ENCODE measurements at places on chromosomes 12 and 14.

GRCh38 chr12:130990034-130990433, 36.3 kb downstream of the ADGRD1 start:
- DNase-seq: no peak

GRCh38 chr12:24945039-24945438, 3.9 kb downstream of the BCAT1 start:
- DNase-seq: no peak

GRCh38 chr12:109902891-109903418, 2.9 kb downstream of the TCHP start:
- DNase-seq: no peak

GRCh38 chr12:697481-697880, 34.2 kb upstream of the NINJ2 start:
- DNase-seq: no peak

DNA sequence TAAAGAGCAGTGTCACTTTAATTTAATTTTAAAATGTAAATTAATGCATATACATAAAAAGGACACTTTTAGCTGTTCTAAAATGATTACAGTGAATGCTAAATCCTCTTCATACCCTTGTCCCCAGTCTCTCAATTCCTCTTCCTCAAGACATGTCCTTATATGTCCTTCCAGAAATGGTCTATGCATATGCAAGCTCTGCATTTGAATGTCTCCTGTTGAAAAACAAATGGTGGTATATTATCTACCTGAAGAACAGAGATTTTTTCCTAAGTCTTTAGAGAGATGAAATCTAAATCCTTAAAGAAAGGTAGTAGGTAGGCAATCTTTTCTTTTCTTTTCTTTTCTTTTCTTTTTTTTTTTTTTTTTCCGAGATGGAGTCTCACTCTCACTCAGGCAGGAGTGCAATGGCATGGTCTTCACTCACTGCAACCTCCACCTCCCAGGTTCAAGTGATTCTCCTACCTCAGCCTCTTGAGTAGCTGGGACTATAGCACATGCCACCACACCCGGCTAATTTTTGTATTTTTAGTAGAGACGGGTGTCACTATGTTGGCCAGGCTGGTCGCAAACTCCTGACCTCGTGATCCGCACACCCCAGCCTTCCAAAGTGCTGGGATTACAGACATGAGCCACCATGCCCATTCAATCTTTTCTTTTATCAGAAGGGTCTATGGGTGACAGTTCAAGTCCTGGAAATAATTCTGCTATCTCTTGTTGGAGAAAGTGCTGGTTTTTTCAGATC, 180.5 kb downstream of the PRKCH start:
- no peak for DNase-seq

DNA sequence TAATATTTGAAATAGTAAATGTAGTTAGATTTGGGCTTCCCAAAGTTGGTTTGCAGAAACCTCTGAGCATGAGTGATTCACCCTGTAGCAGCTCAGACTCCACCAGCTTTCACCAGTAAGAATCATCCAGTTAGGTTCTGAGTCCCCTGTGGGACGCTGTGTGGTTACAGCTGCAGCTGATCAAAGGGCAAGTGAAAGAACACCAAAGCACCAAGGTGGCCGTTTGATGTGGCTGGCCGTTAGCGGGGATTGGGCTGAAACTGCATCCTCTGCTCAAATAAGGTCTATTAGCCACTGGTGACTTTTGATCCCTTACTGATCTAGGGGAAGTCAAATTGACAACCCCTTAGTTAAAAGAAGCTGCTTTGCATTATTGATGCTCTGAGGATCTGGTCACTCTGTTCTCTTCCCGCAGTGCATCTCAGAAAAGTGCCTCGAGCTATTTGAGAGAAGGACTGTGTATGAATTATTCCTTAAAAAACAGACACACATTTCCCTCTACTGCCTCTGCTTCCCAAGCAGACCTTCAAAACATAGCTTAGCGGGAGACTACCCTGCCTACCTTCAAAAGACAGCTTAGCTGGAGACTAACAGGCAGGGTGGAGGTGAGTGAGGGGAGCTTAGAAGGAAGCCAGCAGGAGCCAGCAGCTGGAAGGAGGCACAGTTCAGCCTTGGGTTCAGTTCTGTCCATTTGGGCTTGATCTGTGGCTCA, 3.7 kb downstream of the ABHD12B start:
- peak; percentile 17 for DNase-seq

DNA sequence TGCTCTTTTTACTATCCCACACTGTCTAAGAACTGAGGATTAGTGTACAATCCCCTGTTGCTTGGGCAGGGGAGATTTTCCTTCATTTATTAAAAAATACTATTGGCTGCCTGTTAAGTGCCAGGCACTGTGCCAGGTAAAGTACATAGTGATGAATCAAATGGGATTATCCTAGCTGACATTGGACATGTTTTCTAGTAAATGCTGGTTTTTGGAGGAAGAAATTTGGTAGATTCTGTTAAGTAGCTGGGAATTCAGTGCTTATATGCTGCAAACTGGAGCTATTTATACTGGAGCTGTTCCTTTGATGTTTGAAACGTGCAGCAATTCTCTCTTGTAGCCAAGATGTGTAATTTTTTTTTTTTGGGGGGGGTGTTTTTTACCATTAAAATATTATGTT, 299.6 kb downstream of the EMP1 start:
- DNase-seq: no peak

- DNase-seq: no peak
Measured at GRCh38 chr12:71075743-71076142, 82.1 kb downstream of the TSPAN8 start.

- no peak for DNase-seq
Measured at GRCh38 chr12:20798554-20798953, 12.0 kb upstream of the SLCO1B3 start.

GRCh38 chr12:2689393-2689792, 105.4 kb upstream of the FKBP4 start:
- no peak for DNase-seq
